ENCODE measurements at places on chromosomes 2 and 18.

DNA sequence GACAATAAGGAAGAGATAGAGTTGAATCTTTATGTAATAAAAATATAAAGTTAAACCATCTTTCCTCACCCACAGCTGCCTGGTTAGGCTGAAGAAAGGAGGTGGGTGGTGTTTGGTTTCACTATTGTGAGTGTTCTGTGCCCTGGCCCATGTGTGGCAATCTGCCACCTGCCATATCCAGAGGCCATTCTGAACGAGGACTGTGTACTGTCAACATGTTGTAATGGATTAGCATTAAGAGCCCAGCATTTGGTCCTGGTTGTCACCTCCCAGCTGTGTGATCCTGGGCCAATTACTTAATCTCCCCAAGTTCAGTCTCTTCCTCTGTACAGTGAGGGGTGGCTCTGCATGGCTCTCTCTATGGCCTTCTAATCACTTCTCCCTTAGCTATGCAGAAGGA, 118.2 kb upstream of the SEC11C start:
- no peak for DNase-seq

DNA sequence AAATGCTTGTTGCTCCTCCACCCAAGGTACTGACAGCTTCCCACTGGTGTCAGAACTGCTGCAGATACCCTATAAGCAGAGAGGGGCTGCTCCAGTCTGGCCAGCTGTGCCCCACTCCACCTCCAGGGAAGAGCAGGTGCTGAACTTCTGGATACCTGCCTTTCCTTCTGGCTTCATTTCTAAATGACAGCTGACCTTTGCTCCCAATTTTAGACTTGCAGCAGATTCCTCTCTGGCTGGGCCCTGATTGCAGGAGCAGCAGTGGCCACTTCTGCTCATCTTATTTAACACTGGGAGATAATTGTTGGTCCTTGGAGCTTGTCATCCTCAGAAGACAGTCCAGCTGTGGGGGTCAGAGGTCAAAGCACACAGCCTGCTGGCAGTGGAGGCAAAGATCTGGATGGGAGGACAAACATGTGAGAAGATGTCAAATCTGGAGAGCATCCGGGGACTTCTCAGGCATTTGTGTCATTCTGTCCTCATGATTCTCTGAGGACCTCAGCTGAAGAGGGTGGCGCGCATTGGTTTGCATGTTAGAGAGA, 38.9 kb downstream of the SETBP1 start:
- no peak for DNase-seq

DNA sequence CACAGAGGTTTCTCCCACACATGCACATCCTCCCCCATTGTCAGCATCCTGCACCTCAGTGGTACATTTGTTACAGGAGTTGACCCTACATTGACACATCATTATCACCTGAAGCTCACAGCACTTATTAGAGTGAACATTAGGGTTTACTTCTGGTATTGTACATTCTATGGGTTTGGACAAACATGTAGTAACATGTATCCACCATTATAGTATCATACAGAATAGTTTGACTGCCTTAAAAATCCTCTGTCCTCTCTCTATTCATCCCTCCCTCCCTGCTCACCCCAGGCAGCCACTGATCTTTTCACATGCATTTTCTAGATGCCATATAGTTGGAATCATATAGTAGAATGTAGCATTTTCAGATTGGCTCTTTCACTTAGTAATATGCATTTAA, 53.5 kb downstream of the NXPH2 start:
- DNase-seq = no peak

GRCh38 chr2:207138627-207139297, 27.0 kb downstream of the KLF7 start:
- no peak for DNase-seq

- no peak for DNase-seq
Measured at GRCh38 chr2:200408428-200409316, 101.2 kb downstream of the KCTD18 start.

DNA sequence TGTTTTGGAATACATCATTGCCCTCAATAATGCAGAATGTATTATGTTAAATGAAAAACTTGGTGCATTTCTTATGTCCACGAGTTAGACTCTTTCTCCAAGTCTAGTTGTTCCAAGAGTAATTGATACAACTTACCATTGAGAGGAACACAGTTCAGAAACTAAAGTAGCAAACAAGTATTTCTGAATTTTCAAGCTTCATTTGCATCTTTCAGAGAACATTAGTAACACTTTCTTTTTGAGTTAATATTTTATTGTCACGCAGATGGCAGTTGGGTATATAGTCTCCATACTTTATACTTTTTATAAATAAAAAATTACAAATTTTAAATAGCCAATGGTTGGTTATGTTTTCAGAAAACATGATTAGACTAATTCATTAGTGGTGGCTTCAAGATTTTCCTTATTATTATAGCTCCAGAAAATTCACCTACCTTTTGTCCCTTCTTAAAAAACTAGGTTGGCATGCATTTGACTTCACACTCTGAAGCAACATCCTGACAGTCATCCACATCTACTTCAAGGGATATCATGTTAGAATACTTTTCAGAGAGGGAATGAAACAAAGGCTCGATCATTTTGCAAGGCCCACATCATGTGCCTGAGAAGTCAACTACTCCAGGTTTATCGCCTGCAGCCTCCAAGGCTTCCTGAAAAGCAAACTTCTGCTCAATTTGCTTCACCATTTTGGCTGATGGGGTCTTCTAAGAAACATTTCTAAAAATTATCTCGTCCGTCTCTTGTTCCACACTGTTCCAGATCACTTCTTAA, 29.9 kb downstream of the LYPD6B start:
- no peak for DNase-seq

GRCh38 chr2:219030177-219030940, 11.0 kb downstream of the CFAP65 start:
- DNase-seq = no peak

DNA sequence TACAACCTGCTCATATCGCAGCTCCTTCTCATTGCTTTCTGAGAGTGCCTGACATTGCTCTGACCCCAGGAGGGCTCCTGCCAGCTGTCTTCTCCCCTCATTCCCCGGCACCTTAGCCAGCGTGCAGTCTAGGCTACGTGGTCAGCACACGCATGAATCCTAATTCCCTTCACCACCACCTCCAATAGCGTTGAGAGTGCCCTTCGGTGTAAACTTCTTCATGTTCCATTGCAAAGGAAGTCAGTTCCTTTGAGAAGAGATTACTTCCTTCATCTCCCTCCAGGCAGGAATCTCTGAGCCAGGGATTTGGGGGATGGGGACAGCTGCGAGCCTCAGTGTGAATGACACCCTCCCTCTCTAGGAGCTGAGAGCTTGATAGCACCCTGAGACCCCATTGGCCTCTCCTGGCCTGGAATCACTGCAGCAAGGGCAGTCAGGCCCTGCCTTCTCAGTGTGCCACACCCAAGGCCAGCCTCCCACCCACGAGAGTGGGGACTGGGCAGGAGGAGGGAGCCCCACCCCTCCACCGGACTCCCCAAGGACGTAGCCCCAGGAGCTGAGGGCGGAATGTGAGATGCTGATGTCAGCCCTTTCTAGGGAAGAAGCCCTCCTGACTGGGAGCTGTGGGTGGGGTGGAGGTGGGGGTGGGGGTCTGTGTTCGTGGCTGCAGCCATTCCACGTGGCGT, 53.4 kb downstream of the SLC66A2 start:
- DNase-seq = no peak

GRCh38 chr2:132740081-132740720, 70.2 kb upstream of the LYPD1 start:
- DNase-seq = no peak

- DNase-seq = no peak
Measured at GRCh38 chr2:10462178-10463083, 14.3 kb upstream of the ODC1 start.

GRCh38 chr18:58572680-58573079, 56.2 kb downstream of the ALPK2 start:
- DNase-seq = no peak

DNA sequence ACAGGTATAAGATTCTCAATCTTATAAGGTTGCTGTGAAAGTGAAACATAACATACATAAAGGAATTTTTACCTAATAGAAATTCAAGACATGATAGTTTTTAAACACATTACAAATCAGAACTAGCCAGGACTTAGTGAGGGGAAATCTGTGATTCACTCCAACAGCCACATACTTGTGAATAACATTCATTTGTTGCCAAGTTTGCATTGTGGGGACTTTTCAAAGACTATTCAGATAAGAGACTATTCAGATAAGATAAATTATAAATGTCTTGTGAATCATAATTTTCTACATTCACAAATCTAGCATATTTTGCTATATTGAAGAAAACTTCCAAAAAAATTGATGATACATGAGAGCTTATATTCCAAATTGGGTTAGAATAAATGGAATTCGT, 345.3 kb upstream of the CDH20 start:
- DNase-seq = no peak

GRCh38 chr2:120204945-120205670, 18.1 kb downstream of the TMEM185B start:
- no peak for DNase-seq

DNA sequence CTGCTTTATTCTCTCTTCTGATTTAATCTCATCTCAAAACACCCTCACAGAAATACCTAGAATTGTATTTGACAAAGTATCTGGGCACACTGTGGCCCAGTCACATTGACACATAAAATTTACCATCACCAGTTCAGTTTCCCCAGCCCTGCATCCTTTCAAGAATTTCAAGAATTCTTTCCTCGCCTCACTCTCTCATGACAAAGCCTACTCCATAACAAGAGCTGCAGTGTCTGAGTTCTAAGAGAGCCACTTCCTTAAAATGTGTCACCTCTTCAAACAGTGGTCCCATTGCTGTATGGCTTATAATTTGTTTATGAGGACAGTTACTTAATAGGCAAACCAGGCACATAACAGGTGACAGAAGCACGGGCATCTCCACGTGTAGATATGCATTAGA, 90.9 kb upstream of the STK39 start:
- no peak for DNase-seq

GRCh38 chr2:170711774-170712652, 3.1 kb upstream of the SP5 start:
- DNase-seq = no peak

DNA sequence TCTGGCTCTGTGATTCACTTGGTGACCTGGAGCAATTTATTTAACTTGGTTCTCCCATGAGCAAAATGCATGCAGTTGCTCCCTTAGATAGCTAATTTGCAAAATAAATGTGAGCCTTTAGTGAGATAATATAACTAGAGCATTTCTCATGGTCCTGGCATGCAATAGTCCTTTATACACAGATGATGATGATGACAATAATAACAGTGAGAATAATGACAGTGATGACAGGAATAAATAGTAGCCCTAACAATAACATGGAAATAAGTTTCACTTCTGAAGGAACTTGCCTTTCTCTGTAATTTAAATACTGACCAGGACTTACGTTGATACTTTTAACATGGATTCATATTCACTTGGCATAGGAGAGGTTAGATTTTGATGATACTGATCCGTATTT, 49.2 kb downstream of the LPIN1 start:
- DNase-seq = no peak

All from NK-92 treated with Interleukin-12 subunit alpha and Interleukin-12 subunit beta, amount 100 ng/mL, for 24 hours (cell line).